ENCODE measurements at places on chromosomes 7 and 10.

- DNase-seq, result no peak
Measured at GRCh38 chr10:3532644-3533043, 252.4 kb downstream of the KLF6 start.

- DNase-seq, result no peak
Measured at GRCh38 chr10:68792115-68792514, 35.2 kb upstream of the STOX1 start.

GRCh38 chr10:3476640-3477448, 304.3 kb upstream of the PITRM1 start:
- no peak for DNase-seq

DNA sequence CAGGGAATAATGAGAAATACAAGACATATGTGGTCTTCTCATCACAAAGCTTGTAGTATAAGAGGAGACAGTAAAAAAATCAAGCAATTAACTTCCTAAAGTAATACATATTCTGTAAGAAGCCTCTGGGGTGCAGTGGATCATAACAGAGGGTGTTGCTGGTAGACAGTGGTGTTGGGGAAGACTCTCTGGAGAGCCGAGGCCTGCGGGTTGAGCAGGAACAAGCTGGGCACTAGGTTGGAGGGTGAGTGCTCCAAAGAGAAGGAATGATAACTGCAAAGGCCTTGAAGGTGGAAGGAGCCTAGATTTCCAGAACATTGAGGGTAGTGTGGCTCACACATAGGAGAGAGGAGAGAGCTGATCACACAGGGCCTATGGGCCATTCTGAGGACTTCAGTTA, 1.5 kb downstream of the GIMAP4 start:
- no peak for DNase-seq

GRCh38 chr7:120060875-120061274, 212.1 kb upstream of the KCND2 start:
- DNase-seq, result no peak

GRCh38 chr10:79947083-79947415, 1.9 kb downstream of the SFTPD start:
- no peak for DNase-seq

All from AG09309 (cell line).